Activated CD4-positive, alpha-beta memory T cell treated with anti-CD3 and anti-CD28 coated beads for 36 hours (primary cell): ENCODE measurements at places on chromosomes 7 and 10. TPM values are rescaled to one million over a fixed set of nuclear protein-coding genes. Genes with fewer than 3 reads are reported as not detected.

The AKR1C1 gene
- total RNA-seq, result 0.12 TPM

GRCh38 chr7:35988105-35988504, 164.9 kb upstream of the EEPD1 start:
- DNase-seq, result no peak
- H3K27me3 ChIP-seq, result no peaks in the 10 kb centered on the region
- H3K36me3 ChIP-seq, result no peaks in the 10 kb centered on the region
- H3K27ac ChIP-seq, result no peak overlapping the region
- H3K4me3 ChIP-seq, result no peak overlapping the region

The PALD1 gene
- 0.41 TPM for total RNA-seq

The GRM3 gene
- total RNA-seq, result not detected

GRCh38 chr7:4297918-4298219, 384.2 kb upstream of the FOXK1 start:
- H3K4me1 ChIP-seq, result no peaks in the 10 kb centered on the region
- peaks cover 5% of the 10 kb centered on the region for H3K27me3 ChIP-seq
- no peaks in the 10 kb centered on the region for H3K36me3 ChIP-seq
- DNase-seq, result no peak
- H3K4me3 ChIP-seq, result no peak overlapping the region
- no peak overlapping the region for H3K27ac ChIP-seq

The HIPK2 gene
- total RNA-seq, result 18.9 TPM

DNA sequence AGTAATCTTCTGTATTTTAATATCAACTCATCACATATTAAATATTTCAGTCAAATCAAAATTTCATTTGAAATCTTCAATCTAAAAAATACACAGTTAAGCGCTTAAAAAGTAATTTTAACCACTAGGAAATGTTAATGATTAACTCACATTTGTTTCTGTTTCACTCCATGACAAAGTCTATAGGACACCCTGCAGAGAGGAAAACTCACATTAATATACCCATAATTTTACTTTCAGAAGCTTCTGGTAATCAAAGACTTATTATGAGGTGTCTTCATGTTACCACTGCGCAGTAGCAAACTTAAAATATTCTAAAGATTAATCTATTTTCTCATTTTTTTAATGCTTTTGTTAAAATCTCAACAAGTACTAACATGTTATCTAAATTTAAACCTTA, 41.0 kb upstream of the ZNF518A start:
- H3K27me3 ChIP-seq, result peaks cover 12% of the 10 kb centered on the region
- DNase-seq, result no peak
- peaks cover 12% of the 10 kb centered on the region for H3K4me1 ChIP-seq

The MYO3A gene
- not detected for total RNA-seq

- no peaks in the 10 kb centered on the region for H3K36me3 ChIP-seq
- no peak overlapping the region for H3K4me3 ChIP-seq
- no peaks in the 10 kb centered on the region for H3K4me1 ChIP-seq
These were observed 68.3 kb downstream of the DNAH11 start for GRCh38 chr7:21611129-21611528.

- no peaks in the 10 kb centered on the region for H3K36me3 ChIP-seq
- H3K4me3 ChIP-seq, result no peak overlapping the region
- peaks cover 2% of the 10 kb centered on the region for H3K4me1 ChIP-seq
- no peak overlapping the region for H3K27ac ChIP-seq
- no peaks in the 10 kb centered on the region for H3K27me3 ChIP-seq
- no peak for DNase-seq
These were observed 73.5 kb downstream of the CUX1 start for GRCh38 chr7:101890749-101891523.
